ENCODE measurements at places on chromosomes 4 and X.

GRCh38 chr4:8707045-8707781 lies 114.6 kb downstream of the CPZ start:
- DNase-seq, result no peak

DNA sequence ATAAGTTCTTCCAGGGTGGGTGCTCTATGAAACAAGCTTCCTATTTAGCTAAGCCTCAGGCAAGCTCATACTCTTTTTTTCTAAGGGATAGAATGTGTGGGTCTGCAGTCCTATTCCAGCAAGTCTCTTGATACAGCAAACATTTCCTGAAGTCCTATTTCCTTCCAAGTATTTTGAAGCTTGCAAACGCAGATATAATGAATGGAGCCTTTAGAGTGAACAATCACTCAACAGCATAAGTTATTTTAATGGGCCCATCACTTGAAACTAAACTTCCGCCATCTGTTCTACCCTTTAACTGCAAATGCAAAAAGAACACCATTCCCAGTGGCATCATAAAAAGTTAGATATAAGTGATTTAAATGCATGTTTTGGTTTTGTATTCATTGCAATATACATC lies 108.3 kb upstream of the TAPT1 start:
- DNase-seq, result no peak

- no peak for DNase-seq
These were observed 307 bp upstream of the ATRX start for GRCh38 chrX:77786365-77786680.

GRCh38 chr4:124684301-124684700 lies 28.2 kb downstream of the ANKRD50 start:
- DNase-seq, result no peak

DNA sequence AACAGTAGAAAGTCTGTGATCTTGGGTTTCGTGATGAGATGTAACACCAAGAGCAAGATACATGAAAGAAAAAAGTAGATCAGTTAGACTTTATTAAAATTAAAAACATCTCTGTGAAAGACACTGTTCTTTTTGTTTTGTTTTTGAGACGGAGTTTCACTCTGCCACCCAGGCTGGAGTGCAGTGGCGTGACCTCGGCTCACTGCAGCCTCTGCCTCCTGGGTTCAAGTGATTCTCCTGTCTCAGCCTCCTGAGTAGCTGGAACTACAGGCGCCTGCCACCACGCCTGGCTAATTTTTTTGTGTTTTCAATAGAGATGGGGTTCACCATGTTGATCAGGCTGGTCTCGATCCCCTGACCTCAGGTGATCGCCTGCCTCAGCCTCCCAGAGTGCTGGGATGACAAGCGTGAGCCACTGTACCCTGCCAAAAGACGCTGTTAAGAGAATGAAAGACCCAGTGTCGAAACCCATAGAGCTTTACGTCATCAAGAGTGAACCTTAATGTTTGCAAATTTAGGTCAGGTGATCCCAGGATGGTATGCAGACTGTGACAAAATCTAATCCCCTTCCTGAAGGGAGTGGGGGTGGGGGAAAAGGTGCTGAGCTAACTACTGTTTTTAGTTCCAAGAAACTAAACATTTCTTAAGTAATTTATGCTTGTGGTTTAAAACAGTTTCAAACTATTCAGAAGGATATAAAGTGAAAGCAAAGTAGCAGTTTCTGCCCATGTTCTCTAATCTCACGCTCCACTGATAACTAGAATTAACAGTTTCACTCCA lies 8.0 kb downstream of the OFD1 start:
- DNase-seq, result no peak

DNA sequence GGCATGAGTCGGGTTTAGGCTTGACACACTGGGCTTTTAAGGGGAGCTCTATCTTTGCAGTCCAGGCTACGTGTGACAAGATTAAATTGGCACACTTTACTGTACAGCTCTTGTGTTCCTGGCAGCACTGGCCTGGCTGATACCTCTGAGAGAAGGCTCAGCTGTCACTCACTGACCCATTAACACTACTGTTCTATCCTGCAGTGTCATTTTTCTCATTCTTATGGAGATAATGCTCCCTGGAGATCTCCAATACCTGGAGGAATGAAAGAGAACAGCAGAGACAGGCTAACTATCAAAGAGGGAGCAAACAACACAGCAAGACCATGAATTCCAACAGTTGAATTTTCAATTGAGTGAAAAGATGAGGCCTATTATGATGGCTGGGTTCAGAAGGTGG lies 1.7 kb upstream of the PDHA2 start:
- no peak for DNase-seq

- DNase-seq, result no peak
These were observed 2.4 kb upstream of the SH3KBP1 start for GRCh38 chrX:19889582-19890342.

DNA sequence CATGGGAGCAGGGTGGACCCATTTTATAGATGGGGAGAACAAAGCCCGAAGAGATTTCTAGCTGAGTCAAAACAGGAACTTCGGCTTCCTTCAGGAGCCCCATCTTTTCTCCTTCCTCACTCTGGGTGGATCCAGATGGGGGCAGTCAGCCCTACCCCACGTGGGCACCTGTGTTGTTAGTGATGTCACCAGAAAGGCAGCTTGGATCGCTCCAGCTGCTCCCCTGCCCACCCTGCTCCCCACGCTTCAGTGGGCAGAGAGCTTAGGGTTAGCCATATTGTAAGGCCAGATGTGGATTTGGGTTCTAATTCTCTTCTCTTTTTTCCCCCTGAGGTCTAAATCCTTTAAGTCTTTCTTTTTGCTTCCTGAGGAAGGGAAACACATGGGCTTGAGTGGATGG lies 132.3 kb upstream of the PJA1 start:
- no peak for DNase-seq

- DNase-seq, result peak; percentile 50
These were observed 25.3 kb downstream of the FAM241A start for GRCh38 chr4:112170451-112170993.

DNA sequence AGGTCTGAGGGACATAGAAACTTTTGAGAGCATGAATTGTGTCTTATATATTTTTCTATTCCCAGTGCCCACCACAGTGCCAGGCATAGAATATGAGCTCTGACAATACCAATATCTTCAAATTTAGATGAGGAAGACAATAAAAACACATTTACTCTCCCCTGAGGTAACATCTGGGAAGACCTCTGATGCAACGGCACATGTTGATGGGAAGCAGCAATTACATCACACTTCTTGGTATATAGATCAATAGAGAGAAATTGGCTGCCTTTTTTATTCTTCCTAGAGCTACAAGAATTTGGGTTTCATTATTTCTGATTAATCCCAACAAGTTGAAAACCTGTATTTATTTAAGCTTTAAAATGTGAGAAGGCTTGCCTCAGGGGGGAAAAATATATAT lies 67.4 kb upstream of the SMAD1 start:
- no peak for DNase-seq

DNA sequence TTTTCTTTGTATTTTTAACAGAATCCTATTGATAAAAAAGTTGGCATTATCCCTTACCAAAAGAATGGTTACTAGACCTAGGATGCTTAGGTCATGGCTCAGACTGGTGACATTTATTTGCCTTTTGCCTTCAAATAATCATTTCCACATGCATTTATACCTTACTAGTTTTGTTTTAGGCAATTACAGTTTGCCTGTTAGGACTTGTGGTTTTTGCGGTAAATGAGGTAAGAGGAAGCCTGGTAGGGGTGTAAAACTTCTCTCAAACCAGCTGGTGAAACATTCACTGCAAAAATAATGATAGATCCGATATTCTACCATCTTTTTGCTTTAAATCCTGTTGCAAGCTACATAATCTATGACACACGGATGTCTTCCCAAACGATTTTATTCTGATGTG lies 12.1 kb downstream of the LAMP2 start:
- no peak for DNase-seq

- no peak for DNase-seq
These were observed 2.1 kb downstream of the GAB3 start for GRCh38 chrX:154748712-154749339.

DNA sequence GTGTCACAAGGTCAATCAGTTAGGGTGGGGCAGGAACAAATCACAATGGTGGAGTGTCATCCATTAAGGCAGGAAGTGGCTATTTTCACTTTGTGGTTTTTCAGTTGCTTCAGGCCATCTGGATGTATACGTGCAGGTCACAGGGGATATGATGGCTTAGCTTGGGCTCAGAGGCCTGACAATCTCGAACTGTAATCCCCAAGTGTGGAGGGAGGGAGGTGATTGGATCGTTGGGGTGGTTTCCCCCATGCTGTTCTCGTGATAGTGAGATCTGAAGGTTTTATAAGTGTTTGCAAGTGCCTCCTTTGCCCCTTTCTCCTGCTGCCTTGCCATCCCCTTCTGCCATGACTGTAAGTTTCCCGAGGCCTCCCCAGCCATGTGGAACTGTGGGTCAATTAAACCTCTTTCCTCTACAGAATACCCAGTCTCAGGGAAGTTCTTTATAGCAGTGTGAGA lies 36.7 kb upstream of the STS start:
- DNase-seq, result no peak

DNA sequence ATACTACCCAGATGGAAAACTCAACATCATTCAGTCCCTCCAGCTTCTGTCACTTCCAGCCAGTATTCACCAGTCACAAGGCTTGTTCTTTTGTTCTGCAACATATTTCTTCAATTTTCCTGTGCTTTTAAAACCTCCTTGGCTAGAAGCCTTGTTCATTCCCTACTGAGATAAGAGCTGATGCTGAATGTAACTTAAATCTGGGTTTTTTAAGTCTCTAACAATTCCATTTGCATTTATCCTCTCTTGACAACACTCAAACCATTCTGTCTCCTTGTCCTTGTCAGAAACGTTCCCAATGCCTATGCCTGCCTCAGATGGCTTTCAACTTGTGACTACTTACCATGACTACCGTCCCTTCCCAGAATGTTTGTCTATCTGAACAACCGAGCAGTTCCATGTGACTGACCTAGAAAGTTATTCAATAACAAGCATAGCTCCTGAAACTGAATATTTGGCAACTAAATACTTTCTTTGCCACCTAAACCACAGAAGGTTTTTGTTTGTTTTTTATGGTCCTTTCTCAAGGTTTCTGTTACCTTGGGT lies 682.9 kb upstream of the GALNTL6 start:
- no peak for DNase-seq

DNA sequence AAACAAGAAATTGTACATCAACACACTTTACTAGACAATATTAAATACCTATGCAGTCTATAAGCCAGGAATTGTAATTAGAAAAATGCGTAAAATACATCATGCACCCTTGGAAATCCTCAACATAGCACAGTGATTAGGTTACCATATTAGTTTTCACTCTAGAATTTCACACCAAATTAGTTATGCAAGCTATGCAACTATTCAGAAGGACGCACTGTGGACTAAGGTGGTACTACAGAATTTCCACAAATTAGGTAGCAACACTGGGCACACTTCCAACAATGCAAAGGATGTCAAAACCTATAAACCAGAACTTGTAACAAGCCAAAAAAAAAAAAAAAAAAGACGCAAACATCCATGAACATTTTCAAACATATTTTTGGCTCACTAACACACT lies 71.1 kb upstream of the ZCCHC13 start:
- no peak for DNase-seq

GRCh38 chrX:53621418-53621986 lies 65.0 kb downstream of the HUWE1 start:
- DNase-seq, result no peak

DNA sequence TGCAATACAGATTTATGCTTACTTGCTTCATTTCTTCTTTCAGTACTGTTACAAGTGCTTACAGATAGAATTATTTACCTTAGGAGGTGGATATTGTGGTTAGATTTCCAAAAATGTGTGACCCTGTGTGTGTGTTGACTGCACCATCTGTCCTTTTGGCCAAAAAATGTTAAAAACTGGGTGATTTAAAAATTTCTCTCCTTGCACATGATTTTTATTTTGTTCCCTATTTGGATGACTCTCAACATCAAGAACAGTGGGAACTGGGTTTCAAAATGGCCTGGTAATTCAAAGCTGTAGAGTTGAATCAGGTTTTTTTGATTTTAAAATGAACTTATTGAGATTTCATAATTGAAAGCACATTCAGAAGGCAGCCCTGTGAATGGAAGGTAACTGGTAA lies 1132.9 kb downstream of the RAPGEF2 start:
- no peak for DNase-seq

- no peak for DNase-seq
These were observed 116.3 kb upstream of the NRK start for GRCh38 chrX:105706041-105706440.
